ENCODE measurements at places on chromosomes 7 and 10. TPM values are rescaled to one million over a fixed set of nuclear protein-coding genes. Genes with fewer than 3 reads are reported as not detected.

ENKUR gene
- total RNA-seq: 0.18 TPM

NXPH1 gene
- total RNA-seq: not detected

SUFU gene
- total RNA-seq: 4.3 TPM

MTURN gene
- total RNA-seq: 4.5 TPM

OPALIN gene
- total RNA-seq: not detected

NRCAM gene
- 57.6 TPM for total RNA-seq

CYP2W1 gene
- not detected for total RNA-seq

Measured in endothelial cell of coronary artery (primary cell).